ENCODE measurements at places on chromosomes 11 and 22.

GRCh38 chr22:48208894-48209293, 1446.4 kb downstream of the TBC1D22A start:
- no peak for DNase-seq

GRCh38 chr11:122741613-122742300, 86.2 kb downstream of the UBASH3B start:
- DNase-seq, result no peak

GRCh38 chr22:27399161-27399560, 402.4 kb downstream of the MN1 start:
- no peak for DNase-seq

DNA sequence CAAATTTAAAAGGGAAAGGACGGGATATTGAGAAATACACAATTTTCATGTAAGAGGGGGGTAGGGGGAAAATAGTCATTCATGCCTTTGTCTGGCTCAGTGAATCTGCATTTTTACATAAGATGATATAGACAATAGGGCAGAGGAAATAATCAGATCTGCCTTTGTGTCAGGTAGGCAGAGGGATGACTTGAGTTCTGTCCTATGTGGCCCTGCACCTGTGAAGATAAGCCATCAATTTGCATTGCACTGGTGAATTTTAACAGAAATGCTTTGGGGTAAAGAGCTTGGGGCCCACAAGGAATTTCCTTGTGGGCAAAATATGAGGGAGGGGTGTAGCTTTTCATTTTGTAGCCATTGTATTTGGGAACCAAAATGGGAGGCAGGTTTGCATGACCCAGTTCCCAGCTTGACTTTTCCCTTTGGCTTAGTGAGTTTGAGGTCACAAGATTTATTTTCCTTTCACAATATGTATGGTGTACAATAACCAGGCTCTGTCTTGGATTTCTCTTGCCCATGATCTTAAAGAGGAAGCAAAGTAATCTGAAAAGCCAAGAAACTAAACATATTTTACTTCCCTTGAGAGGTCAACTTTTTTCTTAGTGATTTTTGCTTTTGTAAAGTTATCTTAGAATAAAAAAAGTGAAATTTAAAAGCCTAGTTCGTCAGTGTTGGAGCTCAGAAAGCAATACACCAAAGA, 77.7 kb upstream of the SORL1 start:
- DNase-seq, result no peak

GRCh38 chr11:117832511-117832910, 8.0 kb upstream of the FXYD2 start:
- no peak for DNase-seq

DNA sequence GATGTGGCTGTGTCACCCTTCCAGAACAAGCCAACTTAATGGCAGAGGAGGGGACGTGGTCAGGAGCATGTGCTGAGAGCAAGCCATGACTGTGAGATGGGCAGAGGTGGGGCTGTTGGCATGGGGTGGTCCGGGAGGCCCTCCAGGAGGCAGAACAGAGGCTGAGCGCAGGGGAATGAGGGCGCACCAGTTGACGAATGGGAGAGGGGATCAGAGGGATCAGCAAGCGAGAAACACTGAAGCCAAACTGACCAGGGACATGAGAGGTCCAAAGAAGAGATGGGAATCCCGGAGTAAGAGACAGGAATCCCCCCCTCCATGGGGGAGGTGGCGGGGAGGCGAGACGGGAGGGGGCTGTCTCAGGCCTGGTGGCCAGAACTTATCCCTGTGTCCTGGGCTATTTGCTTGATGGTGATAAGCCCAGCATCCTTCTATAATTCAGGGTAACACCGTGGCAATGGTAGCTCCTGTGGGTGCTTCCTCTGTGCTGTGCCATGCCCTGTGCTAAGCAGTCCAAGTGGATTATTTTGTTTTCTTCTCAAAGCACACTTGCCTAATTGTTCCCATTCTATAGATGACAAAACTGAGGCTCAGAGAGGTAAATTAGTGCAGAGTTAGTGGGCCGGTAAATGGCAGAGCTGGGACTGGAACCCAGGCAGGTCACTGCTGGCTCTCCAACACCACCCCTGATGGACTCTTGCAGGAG, 83.4 kb upstream of the SHISAL1 start:
- DNase-seq, result no peak

DNA sequence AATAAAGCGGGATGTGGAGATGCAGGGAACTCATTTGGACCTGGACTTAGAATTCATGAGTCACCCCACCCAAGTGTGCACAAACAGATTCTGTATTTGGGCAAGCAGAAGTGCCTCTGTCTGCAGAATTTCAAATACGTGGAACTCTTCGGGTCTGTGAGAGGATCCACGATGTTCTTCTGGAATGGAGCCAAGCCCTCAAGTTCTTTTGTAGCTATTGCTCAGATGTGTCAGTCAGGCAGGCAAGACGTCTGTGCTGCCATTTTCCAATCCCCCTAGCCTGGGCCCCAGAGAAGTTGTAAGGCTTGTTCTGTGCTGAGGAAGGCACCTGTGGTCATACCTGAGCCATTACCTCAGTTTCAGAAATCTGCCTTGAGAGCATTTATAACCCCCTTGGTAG, 132.8 kb upstream of the RASSF10 start:
- DNase-seq, result no peak

DNA sequence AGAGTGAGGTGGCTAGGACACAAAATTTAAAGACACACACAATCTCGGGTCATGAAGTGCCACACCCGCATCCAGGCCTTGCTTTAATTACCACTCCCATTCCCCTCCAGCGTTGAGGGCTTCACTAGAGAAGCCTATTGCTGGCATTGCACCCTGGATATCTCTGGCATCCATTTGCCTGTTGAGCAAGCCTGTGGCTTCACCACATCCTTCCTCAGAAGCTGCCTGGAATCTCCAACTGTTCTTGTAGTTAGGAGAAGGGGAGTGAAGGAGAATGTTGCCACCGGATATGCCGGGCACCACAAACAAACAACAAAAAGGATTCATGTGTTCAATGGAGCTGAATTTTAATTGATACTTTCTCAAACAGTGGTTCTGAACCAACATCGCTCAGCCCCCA, 34.4 kb upstream of the RCN1 start:
- no peak for DNase-seq

GRCh38 chr22:38083931-38084631, at the start of gene SLC16A8:
Gene SLC16A8 (minus strand): TSS chr22:38084184. CDS start chr22:38082873, 1,311 bp downstream.
- no peak for DNase-seq

DNA sequence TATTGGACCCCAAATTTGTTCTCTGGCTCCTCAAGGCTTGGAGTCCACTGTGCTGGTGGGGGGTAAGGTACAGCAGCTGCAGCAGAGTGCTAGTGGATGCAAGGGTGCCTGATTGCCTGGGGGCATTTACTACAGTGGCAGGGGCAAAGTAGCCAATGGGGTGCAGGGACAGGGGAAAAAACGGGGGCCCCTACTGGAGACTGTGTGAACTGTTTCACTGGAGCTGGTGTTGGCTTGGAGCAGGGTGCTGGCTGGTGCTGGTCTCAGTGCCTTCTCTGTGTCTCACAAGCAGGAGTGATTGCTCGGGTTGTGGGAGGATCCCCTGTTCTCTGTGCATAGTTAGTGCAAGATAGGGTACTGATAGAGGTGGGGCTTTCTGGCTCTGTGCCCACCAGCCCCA, 935.9 kb downstream of the JRKL start:
- DNase-seq, result no peak

- DNase-seq, result no peak
These were observed 30.6 kb upstream of the NARS2 start for GRCh38 chr11:78605296-78605695.

GRCh38 chr11:31968461-31969358, 122.2 kb upstream of the RCN1 start:
- no peak for DNase-seq

DNA sequence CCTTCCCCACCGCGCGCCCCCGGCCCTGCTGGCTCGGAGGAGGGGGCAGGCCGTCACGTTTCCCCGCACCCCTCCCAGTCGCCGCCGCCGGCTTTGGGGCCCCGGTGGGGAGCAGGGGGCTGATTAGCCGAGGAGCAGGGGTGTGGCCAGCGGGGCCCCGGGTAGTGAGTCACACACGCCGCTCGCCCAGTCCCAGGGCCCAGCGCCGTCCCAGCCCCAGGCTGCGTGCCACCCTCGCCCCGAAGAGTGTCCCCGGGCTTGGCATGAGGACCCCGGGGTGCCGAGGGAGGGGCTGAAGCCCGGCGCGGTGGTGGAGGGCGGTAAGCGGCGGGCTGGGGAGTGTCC, 34.4 kb downstream of the PRDM11 start:
- DNase-seq, result peak; percentile 29

GRCh38 chr11:113184498-113184897, 129.9 kb upstream of the TTC12 start:
- DNase-seq, result no peak

DNA sequence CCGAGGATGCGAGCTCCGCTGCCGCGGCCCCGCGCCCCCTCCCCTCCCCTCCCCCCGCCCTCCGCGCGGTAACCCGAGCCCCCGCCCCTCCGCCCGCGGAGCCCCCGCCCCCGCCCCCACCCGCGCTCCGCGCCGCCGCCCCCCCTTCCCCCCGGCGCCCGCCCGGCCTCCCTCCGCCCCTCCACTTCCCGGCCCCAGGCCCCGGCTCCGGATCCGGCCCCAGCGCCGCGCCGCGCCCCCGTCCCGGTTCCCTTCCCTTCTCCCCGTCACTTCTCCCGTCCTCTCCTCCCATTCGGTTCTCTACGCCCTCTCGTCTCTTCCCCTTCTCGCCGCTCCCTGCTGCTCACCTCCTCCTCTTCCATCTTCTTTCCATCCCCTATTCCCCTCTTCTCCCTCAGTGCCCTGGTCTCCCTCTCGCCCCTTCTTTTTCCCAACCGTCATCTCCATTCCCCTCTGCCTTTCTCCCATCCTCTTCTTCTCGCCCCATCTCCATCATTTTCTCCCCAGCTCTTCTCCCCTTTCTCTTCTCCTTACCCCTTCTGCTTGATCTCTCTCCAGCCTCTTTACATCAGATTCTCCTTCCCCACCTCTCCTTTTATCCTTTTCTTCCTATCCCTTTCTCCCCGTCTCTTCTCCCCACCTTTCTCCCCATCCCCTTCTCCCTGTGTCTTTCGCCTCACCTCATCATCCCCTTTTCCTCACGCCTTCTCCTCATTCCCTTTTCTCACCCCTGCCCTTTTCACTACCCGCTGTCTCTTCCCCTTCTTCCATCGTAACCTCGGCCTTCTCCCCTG, at the start of gene DCHS1:
TSS of gene DCHS1 (minus strand) at position 20 of the 794 bp plus-strand sequence. CDS start 14,196 bp downstream, outside the sequence.
- no peak for DNase-seq

- DNase-seq, result no peak
These were observed 7.1 kb downstream of the NLRX1 start for GRCh38 chr11:119175493-119176077.

GRCh38 chr22:44355716-44356070, 42.9 kb upstream of the SHISAL1 start:
- no peak for DNase-seq

GRCh38 chr11:70544774-70545609, 146.7 kb downstream of the CTTN start:
- no peak for DNase-seq

DNA sequence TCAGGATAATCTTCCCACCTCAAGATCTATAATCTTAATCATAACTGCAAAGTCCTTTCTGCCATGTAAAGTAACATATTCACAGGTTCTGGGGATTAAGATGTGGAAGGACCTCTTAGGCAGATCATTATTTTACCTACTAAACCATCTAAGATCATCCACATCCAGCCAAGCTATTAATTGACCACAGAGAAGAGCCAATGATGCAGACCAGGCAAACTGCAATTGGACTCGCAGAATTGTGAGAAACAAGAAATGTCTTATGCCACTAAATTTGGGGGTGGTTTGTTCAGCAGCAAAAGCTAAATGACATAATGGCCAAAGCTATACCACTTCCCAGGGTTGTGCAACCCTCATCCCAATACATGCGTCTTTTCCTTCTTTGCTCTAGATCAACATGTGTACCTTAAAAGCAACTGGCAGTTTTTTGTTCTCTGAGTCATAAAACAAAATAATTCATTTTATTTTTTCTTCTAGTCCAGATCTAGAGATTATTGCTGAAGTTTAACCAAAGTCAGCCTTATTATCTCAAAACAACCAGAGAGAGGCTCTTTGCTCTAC, 88.7 kb upstream of the CHRM4 start:
- DNase-seq, result no peak

GRCh38 chr11:24747275-24748251, 250.7 kb downstream of the LUZP2 start:
- DNase-seq, result no peak

- DNase-seq, result no peak
These were observed 264 bp downstream of the BCO2 start for GRCh38 chr11:112175599-112175952.

DNA sequence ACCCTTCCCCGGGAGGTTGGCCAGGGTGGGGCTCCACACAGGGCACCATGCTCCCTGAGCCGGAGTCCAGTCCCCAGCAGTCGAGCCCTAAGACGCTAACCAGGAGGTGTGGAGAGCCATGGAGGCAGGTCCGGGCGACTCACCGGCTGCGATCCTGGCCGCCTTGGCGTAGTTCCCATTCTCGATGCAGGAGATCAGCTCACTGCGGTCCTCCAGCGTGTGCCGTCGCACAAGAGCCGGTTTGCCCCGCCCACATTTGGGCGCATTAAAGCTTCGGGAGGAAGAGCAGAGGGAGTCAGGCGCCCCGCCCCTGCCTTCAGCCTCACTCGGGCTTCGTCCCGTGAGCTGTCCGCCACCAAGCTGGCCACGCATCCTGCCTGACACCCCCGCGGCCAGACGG, 50.8 kb downstream of the BRD1 start:
- DNase-seq, result no peak

GRCh38 chr11:69215216-69215615, 59.5 kb downstream of the SMIM38 start:
- DNase-seq, result no peak

GRCh38 chr11:78645226-78646202, 70.8 kb upstream of the NARS2 start:
- peak; percentile 6 for DNase-seq

GRCh38 chr11:41534391-41534790, 74.9 kb upstream of the LRRC4C start:
- DNase-seq, result no peak

DNA sequence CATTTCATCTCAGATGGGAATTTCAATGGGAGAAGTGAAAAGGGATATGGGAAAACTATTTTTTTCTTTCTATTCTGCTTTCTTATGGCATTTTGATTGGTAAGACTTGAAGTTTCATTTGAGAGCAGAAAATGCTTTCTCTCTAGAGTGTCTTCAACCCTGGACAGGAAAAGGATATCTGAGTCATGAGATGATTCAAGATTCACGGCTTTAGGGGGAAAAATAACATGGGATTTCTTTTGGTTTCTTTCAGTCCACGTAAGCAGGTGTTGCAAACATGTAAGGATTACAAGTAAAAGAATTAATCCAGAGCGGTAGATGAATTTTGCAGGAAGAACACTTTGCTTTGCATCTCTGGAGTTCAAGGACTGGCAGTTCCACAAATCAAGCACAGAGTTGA, 1001.0 kb upstream of the TENM4 start:
- no peak for DNase-seq

DNA sequence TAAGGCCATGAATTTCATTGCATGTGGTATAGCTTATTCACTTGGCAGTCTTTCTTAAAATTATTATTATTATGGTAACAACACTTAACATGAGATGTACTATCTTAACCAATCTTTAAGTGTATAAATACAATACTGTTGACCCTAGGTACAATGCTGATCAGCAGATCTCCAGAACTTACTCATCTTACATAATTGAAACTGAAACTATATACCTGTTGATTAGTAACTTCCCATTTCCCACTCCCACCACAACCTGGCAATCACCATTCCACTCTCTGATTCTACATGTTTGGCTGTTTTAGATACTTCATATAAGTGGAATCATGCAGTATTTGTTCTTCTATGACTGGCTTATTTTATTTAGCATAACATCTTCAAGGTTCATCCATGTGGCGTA, 150.2 kb upstream of the POU2AF2 start:
- DNase-seq, result no peak

GRCh38 chr11:3198815-3199214, 19.8 kb downstream of the MRGPRG start:
- DNase-seq, result no peak
